ENCODE measurements at places on chromosomes 2 and 18.
A peak's percentile ranks its signal among the peaks of the same experiment; 100 is the strongest.

GRCh38 chr2:46116553-46116991, 180.6 kb upstream of the EPAS1 start:
- no peak for DNase-seq

GRCh38 chr2:11775384-11775783, 29.0 kb downstream of the LPIN1 start:
- DNase-seq: peak; percentile 58

DNA sequence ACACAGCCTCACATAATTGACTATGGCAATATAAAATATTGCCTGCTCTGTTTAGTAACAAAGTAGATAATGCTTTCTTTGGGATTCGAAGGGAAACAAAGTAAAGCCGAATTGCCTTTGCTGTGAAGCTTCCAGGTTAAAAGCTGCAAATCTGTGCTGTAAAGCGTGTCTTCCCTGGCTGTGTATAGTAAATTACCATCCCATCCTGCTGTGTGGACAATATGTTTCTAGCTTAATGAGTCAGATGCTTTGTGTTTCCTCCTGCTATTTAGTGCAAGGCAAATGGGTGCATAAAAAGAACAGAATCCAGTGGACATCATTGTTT, 265.1 kb downstream of the SOCS6 start:
- DNase-seq: no peak

GRCh38 chr2:101435001-101435862, 39.7 kb downstream of the RFX8 start:
- no peak for DNase-seq

DNA sequence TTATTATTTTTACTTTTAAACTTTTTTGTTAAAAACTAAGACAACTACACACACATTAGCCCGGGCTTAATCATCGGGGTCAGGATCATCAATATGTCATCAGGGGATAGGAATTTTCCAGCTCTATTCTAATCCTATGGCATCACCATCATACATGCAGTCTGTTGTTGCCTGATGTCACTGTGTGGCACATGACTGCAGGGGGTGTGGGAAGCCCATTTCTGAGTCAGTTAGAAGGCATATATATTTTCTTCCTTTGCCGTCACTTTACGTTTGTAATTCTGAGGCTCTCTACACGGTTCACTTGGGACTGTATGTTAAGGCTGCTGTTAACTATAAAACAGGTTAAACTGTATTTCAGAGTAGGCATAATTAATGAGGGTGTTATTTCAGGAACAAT, 144.4 kb upstream of the ITGA6 start:
- DNase-seq: no peak

- no peak for DNase-seq
These were observed 168.2 kb downstream of the GALNT1 start for GRCh38 chr18:35749701-35750100.

GRCh38 chr18:37019157-37019827, 190.4 kb downstream of the KIAA1328 start:
- DNase-seq: no peak

DNA sequence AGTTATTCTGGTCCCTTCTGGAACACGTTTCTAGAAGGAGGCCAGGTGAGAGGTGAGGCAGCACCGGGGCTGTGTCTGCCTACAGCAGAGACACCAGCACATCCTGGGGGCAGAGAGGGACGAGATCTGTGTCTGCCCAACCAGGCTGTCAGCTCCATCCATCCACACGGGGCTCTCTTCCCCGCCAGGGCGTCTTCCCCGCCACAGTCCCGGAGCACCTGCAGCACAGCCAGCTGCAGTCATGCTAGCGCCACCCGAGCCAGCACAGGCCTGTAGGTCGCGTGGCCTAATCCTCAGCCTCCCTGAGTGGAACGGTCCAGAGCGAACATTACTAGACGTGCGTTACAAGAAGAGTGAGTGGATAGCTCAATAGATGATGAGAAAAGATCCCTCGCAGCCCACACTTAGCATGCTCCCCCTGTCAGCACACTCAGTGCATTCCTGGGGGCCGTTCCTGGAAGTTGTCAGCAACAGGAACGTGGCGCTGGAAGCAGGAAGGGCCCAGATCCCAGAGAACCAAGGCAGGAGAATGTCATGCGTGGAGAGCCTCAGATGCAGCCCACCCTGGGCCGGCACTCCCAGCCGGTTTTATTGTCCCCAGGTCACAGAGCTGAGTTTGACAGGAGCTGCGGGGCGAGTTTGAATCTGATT, 179.0 kb downstream of the TWIST2 start:
- no peak for DNase-seq

DNA sequence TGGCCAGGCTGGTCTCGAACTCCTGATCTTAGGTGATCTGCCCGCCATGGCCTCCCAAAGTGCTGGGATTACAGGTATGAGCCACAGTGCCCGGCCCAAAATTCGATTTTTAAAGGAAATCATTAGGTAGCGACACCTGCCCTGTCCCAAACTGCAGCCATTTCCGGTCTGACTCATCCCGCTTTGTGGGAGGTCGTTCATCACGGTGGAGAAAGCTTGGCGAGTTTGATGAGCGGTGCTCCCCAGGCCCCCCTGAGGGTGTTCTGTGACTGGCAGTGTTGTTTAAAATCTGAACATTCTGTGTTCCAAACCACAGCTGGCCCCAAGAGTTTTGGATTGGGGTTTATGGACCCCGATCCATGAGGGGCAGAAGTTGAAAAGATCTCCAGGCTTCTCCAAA, 53.0 kb upstream of the GLI2 start:
- DNase-seq: no peak

GRCh38 chr2:96962567-96963203, 23.7 kb downstream of the FAM178B start:
- DNase-seq: peak; percentile 97

DNA sequence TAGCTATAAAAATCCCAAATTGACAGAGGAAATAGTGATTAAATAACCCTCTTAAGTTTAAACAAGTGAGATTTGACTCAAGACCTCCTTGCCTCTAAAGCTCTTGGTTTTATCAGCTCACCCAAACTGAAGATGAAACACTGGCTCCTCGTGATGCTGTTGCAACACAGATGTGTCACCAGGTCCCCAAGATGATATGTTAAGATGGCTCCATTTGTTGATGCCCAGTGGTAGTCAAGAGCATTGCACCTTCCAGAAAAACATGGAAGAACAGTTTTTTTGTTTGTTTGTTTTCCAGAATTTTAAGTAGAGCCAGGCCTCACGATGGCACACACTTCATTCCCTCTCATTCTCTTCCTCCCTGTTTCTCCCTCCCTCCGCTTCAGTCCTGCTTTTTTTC, 399.8 kb downstream of the TXNL1 start:
- DNase-seq: no peak

GRCh38 chr2:232336981-232337720, 41.4 kb upstream of the ALPP start:
- no peak for DNase-seq

DNA sequence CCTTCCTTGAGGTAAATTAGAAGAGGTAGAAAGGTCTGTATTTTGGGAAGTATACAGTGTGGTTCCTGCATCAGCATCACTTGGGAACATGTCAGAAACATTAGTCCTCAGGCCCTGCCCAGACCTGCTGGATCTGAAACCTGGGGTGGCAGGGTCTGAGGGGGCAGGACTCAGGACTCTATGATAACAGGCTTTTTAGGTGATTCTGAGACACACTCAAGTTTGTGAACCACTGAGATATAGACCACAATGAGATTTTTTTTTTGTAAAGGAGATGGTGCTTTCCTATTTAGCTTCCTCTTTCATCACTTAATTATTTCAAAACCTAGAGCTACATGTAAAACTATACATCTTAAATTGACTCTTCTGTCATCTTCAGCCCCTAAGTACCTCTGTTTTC, 262.7 kb upstream of the SPOPL start:
- DNase-seq: no peak

- DNase-seq: no peak
These were observed 158.8 kb downstream of the TMEFF2 start for GRCh38 chr2:192035731-192036442.

DNA sequence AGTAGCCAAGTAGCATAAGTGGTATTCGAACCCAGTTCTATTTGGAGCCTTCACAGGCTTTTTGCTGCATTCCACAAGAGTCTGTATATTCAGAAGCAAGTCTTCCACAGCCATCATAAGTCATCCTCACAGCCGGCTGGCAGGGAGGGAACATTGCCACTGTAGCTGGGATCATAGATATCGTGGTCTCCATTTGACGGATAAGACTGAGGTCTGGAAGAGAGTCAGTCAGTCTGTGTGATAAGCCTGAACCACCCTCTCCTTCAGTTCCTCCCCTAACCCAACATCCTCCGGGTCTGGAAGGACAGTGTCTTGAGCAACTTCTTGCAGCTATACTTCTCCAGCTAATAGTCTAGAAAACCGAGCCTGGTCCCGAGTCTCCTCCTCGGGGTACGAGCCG, 17.0 kb upstream of the C1QL2 start:
- no peak for DNase-seq

DNA sequence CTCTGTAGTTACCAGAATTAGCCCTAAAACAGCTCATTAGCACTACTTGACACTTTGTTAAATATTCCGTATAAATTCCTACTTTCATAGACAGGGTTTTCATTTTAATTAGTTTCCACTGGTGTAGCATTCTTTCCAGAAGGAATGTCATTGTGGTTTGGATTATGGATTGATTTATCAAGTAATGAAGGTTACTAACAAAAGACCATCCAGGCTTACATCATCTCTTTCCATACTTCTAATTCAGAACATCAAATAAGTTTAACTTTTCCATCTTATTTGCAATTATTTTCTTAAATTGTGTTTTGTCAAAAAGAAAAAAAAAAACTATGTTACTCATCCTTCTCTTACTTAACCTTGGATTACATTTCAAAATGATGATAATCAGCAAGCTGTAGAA, 231.8 kb upstream of the SPOPL start:
- no peak for DNase-seq

DNA sequence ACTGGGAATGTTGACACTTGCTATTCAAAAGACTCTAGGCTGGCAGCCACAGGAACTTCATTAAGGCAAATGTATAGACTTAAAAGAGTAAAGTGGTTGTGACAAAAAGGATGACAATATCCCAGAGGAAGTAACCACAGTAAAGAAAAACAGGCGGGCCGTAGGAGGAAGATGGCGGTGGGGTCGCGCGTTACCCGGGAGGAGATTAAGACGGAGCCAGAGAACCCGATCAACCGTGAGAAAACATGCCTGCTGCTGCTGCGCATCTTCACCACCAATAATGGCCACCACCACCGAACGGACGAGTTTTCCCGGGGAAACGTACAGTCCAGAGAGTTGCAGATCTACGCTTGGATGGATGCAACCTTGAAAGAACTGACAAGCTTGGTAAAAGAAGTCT, 14.0 kb upstream of the NEUROD1 start:
- DNase-seq: no peak

DNA sequence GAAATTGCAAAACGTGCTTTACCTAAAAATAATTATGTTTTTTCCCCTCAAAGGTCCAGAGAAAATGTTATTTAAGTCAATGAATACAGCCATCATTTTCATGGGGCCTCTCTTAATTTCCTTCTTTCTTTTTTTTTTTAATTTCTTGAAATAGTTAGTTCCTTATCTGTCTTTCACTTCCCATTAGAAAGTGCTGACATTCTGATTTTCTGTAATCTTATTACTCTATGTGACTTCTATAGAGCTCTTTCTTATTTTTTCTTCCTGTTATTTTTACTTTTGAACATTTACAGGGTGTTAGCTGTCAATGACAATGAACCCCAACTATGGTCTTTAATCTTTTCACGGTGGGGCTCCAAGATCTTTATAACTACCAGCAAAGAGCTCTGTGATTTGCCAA, 30.0 kb downstream of the CTLA4 start:
- no peak for DNase-seq

DNA sequence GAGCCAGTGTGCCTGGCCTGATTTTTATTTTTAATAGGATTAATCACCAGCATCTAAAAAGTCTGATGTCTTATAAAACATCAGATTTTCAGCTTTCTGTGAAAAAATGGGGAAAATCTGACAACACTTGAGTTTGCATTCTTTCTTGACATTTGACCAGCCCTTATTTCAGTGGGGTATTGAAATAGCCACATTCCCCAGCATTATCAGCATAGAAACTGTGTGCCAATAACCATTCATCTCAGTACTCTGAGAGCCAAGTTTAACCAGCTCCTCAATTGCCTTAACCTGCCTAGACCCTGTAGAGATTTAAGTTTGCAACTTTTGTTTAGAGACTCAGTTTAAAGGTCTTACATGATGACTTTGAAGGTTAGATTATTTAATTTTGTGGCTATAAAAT, 155.0 kb downstream of the CERS6 start:
- no peak for DNase-seq

DNA sequence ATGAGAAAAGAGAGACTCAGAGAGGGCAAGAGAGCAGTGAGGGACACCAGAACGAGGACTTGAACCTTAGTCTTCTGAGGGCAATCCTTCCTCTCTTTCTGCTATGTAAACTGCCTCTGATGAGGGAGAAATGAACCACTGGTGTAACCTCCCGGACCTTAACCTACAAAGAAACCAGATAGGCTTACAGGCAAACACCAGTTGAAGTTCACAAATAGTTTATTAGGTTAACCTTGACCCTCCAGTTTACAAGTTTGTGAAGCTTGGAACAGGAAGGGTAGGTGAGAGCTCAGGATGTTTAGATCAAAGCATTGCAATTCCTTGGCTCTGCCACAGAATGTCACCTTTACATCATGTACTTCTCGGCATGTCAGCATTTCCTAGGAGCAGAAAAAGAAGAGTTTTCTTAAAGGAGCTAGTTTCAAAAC, 486.4 kb upstream of the SPRED2 start:
- no peak for DNase-seq

- DNase-seq: no peak
These were observed 677.1 kb upstream of the DDX18 start for GRCh38 chr2:117137371-117137770.

- DNase-seq: no peak
These were observed 276.5 kb upstream of the MGAT5 start for GRCh38 chr2:133977405-133977804.

DNA sequence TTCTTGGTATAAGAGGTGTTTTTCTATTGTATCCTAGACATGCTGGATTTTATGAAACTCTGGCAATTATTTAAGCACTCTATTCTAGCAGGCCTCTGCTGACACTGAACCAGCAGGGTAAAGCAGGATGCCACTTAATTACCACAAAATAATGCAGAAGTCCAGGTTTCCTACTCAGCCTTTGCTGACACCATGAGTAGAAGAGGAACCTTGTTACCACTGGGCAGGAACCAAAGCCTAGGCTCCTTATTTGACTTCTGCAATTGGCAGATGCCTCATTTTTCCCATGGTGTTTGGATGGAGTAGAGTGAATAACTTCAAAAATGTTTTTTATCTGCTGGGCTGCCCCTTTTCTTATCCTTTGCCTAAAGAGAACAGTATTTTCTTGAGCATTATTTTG, 60.8 kb downstream of the THNSL2 start:
- no peak for DNase-seq

GRCh38 chr2:238087211-238087610, 12.9 kb upstream of the ESPNL start:
- DNase-seq: no peak

DNA sequence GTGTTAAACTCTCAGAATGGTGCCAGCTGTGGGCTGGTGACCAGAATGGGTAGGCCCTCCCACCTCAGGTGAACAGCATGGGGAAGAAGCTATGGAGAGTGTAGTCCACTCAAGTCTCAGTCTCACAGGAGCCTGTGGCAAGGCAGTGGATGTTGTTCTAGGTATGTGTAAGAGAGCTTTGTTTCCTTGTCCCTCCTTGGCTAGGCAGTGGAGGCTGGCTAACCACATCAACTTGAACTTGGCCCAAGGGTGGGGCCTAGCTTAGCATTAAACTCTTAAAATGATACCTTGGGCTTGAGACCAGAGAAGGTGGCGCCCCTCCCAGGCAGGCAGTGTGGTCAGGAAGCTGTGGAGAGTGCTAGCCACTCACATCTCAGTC, 53.2 kb upstream of the SLC4A10 start:
- DNase-seq: no peak

Measured in central memory CD4-positive, alpha-beta T cell (primary cell).